ENCODE measurements at places on chromosomes 12 and 14.

GRCh38 chr12:2853626-2854025 lies 3.2 kb downstream of the TEX52 start:
- DNase-seq = peak; percentile 95

- no peak for DNase-seq
Measured at GRCh38 chr12:56670836-56671235, 17.2 kb downstream of the PTGES3 start.

GRCh38 chr12:1777798-1778197 lies 42.6 kb upstream of the LRTM2 start:
- no peak for DNase-seq

- DNase-seq = no peak
Measured at GRCh38 chr12:2008677-2009076, 4.4 kb upstream of the DCP1B start.

DNA sequence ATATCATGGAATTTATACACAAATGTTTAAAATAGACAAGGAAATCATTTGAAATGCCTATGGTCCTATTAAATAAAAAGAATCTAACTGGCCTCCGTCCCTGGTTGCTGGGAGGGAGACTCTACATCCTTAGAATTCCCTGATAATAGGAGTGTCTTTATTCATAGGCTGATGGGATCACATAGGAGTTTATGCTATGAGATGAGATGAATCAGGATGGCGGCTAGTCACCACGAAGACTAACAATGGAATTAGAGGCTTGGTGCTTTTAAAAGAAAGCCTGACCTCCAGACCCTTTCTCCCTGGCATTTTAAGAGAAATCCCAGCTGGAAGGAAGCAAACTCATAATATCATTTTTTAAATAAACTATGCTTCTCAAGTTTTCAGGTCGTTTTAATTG lies 69.7 kb downstream of the SEC23A start:
- DNase-seq = no peak

DNA sequence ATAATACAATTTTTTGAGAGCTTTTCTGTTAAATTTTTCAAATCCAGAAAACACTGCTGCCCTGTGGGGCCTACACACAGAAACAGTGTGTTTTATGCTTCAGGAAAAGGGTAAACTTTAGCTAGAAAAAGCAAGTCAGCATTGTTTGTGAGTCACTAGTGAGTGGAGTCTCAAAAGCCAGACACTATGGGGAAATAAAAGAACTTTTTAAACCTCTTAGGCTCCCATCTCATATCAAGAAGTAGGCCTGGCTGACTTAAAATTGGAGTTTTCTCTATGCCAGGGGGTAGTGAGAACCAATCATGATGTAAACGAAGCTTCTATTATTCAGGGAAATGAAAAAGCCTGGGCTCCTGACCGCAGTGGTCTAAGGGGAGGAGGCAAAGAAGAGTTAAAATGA lies 12.6 kb downstream of the GPR65 start:
- no peak for DNase-seq

DNA sequence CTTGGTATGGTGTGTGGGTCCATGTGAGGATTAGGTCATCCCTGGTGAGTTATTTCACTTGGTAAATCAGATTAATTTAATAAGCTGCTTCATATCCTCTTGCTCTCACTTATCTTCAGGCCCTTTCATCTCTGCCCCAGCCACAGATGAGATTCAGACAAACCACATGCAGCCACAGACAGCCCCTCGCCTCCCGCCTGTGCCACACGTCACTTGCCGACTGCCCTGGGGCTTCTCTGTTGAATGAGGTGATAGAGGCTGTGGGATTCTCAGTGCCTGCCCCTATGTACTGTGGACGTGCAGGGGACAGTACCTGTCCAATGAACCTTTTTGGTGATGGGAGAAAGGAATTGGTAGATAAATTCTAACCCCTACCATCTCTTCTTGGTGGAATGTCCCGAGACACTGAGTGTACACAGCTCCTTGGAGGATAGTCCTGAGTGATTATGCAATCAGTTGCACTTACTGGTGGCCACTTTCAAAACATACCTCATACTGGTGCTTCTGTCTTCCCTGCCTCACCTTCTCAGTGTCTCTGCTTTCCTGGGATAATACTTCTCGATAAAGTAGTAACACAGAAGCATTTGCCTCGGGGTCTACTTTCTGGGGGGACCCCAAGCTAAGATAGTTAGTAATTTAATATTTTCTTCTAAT lies 248.7 kb downstream of the TTC6 start:
- no peak for DNase-seq

DNA sequence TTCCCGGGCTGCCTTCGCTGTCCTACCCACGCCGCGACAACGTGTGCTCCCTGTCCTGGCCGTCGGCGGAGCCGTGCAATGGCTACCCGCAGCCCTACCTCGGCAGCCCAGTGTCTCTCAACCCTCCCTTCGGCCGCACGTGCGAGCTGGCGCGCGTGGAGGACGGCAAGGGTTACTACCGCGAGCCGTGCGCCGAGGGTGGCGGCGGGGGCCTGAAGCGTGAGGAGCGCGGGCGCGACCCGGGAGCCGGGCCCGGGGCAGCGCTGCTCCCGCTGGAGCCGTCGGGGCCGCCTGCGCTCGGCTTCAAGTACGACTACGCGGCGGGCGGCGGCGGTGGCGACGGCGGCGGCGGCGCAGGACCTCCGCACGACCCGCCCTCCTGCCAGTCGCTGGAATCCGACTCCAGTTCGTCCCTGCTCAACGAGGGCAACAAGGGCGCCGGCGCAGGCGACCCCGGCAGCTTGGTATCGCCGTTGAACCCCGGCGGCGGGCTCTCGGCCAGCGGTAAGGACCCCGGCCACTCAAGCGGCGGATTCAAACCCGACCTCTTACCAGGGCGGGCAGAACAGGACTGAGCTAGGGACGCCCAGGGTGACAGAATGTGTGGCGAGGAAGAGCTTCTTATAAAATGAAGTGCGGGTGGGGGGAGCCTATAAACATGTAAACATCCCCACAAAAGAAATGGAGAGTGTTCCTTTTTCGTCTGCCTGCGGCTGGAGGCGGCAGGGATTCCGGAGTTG lies 503 bp downstream of the HOXC12 start:
- peak; percentile 41 for DNase-seq

GRCh38 chr14:24576182-24576581 lies at the start of gene CTSG:
Gene CTSG (minus strand): TSS chr14:24576250. CDS start chr14:24576223, 27 bp downstream.
- no peak for DNase-seq

- DNase-seq = no peak
Measured at GRCh38 chr12:2689393-2689792, 105.4 kb upstream of the FKBP4 start.

GRCh38 chr12:4817880-4818279 lies 91.8 kb upstream of the KCNA1 start:
- DNase-seq = no peak

DNA sequence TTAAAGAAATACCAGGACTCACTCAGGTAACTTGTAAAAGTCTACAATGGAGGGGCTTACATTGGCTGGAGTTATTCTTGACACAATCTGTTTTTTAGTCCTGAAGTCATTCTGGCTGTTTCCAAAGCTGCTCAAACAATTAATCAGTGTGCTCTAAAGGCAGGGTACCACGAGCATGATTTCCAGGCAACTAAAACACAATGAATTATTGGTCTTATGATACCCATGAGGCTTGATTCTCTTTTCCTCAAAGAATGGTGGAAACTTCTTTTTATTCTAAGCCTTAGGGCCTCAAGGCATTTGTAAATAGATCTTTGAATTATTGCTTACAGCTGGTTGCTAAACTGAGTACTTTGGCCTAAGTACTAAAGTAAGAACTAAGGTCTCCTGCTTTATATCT lies 199.8 kb upstream of the PDZRN4 start:
- no peak for DNase-seq

DNA sequence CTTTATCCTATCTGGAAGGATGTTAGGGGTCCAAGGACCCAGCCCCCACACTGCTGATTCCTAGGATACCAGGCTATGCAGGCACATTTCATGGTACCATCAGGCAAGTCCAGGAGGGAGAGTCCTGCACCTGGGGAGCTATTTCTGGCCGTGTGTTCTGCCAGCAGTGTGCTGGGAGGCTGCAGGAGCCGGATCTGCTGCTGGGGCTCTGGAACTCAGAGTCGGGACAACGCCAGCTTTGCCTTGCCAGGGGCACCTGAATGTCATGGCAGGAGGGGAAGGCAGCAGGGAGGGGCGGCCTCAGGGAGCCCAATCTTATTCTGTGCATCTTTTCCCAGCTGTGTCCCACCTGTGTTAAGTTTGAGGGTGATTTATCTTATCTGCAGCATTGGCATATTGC lies 17.8 kb downstream of the SRRM4 start:
- DNase-seq = no peak

Data from WTC11 (cell line).